ENCODE measurements at places on chromosomes 2 and 18. TPM values are rescaled to one million over a fixed set of nuclear protein-coding genes. Genes with fewer than 3 reads are reported as not detected.

The GKN2 gene
- total RNA-seq: not detected

The RESP18 gene
- total RNA-seq: not detected

The KHK gene
- total RNA-seq: 4.8 TPM

- DNase-seq: no peak
Observed at GRCh38 chr18:74314759-74315463, 728 bp upstream of the C18orf63 start.

- DNase-seq: no peak
Observed at GRCh38 chr2:3222636-3223035, 155.0 kb downstream of the EIPR1 start.

DNA sequence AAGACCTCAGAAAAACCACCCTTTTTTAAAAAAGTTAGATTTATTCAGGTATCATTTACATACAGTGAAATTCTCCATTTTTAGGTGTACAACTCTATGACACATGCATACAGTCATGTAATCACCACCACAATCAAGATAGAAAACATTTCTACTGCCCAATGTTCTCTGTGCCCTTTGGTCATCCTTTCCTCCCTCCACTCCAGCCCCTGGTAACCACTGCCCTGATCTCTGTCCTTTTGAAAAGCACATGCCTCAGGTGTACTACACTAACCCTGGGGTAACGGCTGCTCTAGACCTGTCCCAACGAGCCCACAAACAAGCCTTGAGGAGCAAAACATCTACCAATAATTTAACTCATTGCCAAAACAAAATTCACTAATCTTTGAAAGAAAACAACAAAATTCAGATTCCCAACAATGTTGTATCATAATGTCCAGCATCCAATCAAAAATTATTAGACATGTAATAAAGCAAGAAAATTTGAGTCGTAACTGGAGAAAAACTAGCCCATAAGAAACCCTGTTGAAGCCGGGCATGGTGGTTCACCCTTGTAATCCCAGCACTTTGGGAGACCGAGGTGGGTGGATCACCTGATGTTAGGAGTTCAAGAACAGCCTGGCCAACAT is 25.9 kb upstream of the KLF11 start:
- DNase-seq: no peak

GRCh38 chr2:26035090-26035743 is 1.3 kb downstream of the RAB10 start:
- peak; percentile 28 for DNase-seq

GRCh38 chr2:190916829-190917228 is 36.2 kb downstream of the GLS start:
- no peak for DNase-seq

- no peak for DNase-seq
Observed at GRCh38 chr2:136377423-136378382, 259.8 kb upstream of the CXCR4 start.

DNA sequence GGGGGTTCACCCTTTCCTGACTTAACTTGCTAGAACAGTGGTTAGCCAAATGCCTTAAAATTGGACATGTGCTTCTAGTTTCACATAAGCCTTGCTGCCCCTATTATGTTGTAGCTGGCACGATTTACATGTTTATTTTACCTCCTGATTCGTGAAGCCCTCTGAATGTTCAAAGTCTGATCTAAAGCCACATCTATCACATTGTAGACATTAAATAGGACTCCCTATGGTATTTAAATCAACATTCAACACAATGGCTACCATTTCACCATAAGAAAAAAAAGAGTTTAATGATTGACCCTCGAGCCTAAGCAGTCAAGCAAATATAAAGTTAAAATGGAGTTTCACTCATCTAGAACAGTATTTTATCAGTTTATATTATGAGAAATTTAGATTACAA is 151.5 kb downstream of the GULP1 start:
- no peak for DNase-seq

DNA sequence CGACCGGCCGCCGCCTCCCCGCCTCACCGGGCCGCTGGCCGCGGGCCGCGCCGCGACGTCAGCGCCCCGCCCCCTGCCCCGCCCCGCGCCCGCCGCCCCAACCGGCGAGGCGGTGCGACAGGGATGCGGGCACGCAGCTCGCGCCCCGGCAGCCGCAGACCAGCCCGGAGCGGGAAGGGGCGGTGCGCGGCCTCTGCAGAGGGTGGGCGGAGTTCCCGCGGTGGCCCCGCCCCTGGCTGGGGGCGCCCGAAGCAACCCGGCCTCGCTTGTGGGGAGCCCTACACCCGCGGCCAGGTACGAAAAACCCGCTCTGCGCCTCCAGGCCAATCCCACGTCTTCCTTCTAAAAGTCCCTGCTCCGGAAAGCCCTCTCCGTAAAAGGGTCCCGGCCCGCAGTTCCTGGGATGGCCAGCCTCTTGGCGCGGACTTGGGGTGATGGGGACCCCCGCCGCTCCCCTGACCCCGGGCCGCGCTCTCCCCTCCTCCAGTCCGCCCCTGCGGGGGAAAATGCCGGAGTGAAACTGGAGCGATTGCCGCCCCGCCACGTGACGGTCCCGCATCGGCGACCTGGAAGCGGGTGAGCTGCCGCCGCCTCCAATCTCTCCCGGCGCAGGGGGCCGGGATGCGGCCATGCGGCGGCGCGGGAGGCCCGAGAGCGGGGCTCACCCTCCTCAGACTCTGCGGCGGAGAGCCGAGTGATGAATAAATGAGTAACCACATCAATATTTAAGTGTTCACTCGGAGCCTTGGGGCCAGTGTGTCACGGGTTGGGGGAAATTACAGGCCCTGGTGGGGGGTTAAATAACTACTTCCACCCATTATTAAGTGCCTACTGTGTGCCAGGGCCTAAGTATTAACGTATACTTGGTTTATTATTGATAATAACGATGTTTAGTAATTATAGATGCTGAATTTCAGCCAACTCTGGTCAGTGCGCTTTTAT is at the start of gene RAB11FIP5:
Gene RAB11FIP5 (minus strand): TSS at position 36 of the 942 bp plus-strand sequence. CDS start 171 bp downstream, outside the sequence.
- DNase-seq: peak; percentile 81

All from dermis blood vessel endothelial cell (primary cell).